ENCODE measurements at places on chromosomes 5 and 9. TPM values are rescaled to one million over a fixed set of nuclear protein-coding genes. Genes with fewer than 3 reads are reported as not detected.

- DNase-seq, result peak; percentile 54
These were observed 14.7 kb downstream of the BICD2 start for GRCh38 chr9:92749934-92750315.

GRCh38 chr5:173281910-173282309, 46.3 kb downstream of the STC2 start:
- DNase-seq, result no peak

GRCh38 chr9:36315283-36315682, 57.0 kb upstream of the GNE start:
- DNase-seq, result no peak

DNA sequence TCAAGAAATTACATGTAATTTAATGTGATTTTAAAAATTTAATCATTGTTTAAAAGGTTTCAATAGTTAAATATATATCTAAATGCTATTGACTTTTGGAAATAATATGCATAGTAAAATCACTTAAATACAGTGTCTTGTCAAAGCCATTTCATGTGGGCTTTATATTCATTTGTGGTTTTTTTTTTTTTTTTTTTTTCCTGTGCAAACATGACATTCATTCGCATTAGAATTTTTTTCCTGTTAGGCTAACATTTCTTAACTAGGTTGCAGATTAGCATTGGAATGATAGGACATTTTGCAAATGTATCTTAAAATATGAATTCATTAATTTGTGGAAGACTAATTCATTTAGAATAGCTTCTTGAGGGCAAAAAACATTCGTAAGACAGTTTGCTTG, 149.8 kb downstream of the PBX3 start:
- no peak for DNase-seq

Gene KCNV2
- not detected for polyA plus RNA-seq

Gene SLC23A1
- not detected for polyA plus RNA-seq

Gene C5orf24
- polyA plus RNA-seq, result 45.2 TPM
